ENCODE measurements at places on chromosomes 1 and 21.

GRCh38 chr1:1604374-1605033 is 4.6 kb upstream of the FNDC10 start:
- DNase-seq: no peak

- peak; percentile 46 for DNase-seq
Measured at GRCh38 chr1:63238721-63239120, 83.6 kb upstream of the FOXD3 start.

GRCh38 chr1:62228883-62229187 is 34.2 kb downstream of the L1TD1 start:
- no peak for DNase-seq

DNA sequence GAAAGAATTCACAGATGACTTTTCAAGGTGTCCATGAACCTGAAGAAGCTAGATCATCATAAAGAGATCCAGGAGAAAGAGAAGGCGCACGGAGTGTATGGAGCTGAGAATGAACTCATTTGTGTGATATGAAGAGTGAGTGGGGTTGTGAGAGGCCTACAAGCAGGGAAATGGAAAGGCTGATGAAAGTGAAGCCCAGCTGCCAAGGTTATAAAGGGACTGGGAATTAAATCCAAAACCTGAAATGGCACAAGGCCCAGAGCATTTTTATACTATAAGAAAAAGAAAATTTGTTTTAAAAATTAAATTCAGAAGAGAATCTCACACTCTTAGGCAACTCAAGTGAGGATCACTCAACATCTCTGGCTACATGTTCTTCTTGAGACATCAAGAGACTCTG is 43.4 kb downstream of the HSD3B1 start:
- DNase-seq: no peak

DNA sequence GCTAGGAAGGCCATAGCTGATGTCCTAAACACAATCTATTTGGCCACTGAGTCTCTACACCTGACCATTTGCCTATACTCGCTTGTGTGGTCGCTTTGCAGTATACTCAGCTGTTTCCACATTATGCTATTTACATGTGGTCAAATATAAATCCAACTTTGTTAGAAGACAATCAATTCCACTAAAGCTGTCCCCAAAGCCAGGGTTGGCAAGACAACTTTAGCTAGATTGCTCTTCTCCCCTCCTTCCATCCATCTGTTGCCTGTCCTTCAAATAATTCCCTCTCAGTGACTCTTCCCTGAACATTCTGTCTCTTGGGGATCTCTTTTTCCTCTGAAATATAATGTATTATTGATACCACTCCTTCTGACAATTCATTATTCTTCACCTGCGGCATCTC is 30.1 kb downstream of the AVPR1B start:
- DNase-seq: no peak

DNA sequence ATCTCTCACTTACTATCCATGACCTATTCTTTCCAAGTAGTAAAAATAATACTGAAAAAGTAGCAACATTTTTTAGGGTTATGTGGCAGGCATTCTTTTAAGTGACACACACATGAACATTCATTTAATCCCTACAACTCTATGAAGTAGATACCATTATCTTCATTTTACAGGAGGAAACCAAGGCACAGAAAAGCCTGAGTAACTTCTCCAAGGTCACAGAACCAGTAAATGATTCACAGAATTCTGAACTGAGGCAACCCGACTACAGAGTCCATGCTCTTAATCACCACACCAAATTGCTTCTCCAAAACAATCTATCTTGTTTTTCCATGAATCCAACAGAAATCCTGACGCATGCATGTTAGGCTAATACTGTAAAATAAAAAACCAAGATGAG is 17.5 kb downstream of the FUBP1 start:
- DNase-seq: no peak

- DNase-seq: no peak
Measured at GRCh38 chr1:6545276-6546112, 8.8 kb downstream of the NOL9 start.

DNA sequence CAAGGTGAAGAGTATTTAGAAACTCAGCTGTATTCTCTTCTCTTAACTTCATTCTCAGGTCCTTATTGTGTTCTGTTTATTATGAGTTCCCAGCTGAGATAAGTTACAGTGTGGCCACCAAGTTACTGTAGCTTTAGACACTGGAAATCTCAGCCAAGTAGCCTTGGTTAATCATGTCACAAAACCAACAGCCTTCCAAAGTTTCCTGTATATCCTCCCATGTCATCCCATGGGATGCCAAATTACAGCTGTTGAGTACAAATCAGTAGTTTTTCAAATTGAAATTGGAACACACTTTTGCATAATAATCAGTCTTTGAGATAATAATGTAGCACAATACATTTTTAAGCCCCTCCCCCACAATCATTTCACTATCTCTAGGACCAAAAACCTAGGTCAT is 10.7 kb downstream of the ADAMTS5 start:
- no peak for DNase-seq

DNA sequence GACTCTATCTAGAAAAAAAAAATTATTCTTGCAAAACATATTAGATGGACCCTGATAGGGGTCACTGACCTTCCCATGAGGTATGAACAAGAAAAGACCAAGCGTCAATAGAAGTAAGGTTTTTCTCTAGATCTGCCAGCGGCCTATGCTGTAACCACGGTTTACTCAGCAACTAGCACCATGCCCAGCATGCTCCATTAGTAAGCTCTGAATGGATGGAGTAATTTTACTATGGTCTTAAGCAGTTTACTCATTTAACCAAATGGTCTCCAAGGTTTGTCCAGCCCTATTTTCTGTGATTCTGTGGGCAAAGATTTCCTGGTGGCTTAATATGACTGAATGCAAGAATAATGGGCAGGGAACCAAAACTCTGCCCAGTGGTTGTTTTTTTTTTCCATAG is 113.9 kb downstream of the ADSS2 start:
- no peak for DNase-seq

GRCh38 chr1:109468903-109469302 is 2.6 kb downstream of the SYPL2 start:
- no peak for DNase-seq

Data from retina (tissue), 1 donor.